LoVo (cell line): ENCODE measurements at places on chromosomes 2 and 18.

GRCh38 chr18:21997207-21998143 lies 171.9 kb upstream of the GATA6 start:
- peak; percentile 81 for DNase-seq

DNA sequence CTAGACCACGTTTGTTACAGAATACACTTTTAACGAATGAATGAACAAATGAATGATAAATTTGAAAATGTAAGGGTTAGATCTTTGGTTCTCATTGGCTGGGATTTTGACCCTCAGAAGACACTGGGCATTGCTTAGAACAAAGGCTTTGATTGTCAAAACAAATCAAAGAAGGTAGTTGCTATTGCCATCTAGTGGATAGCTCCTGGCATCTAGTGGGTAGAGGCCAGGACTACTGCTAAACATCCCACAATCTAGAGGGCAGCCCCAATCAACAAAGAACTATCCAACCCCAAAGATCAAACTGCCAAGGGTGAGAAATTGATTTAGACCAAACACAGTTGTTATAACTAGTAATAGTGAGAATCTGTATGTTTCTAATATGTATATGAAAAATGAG lies 552.3 kb downstream of the KCNJ3 start:
- DNase-seq, result no peak

GRCh38 chr2:117979911-117980701 lies 33.8 kb downstream of the CCDC93 start:
- no peak for DNase-seq

DNA sequence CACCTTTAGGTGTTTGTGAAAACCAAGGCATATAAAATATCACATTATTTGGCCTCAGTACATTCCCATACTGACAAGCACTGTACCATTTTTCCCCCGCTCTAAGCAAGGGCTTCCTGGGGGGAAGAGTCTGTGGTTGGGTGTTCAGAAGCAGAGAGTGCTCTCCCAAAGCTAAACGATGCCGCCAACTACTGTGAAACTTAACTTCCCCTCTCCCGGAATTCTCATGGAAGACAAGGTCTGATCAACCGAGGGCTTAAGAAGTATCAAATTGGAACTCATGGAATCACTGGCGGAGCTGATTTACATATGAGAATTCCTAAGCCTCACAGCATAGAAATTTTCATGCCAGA lies 433 bp upstream of the MFF start:
- no peak for DNase-seq

- no peak for DNase-seq
Observed at GRCh38 chr2:112305132-112305531, 29.7 kb downstream of the ZC3H6 start.
